ENCODE measurements at places on chromosomes 16 and 17. TPM values are rescaled to one million over a fixed set of nuclear protein-coding genes. Genes with fewer than 3 reads are reported as not detected.

DNA sequence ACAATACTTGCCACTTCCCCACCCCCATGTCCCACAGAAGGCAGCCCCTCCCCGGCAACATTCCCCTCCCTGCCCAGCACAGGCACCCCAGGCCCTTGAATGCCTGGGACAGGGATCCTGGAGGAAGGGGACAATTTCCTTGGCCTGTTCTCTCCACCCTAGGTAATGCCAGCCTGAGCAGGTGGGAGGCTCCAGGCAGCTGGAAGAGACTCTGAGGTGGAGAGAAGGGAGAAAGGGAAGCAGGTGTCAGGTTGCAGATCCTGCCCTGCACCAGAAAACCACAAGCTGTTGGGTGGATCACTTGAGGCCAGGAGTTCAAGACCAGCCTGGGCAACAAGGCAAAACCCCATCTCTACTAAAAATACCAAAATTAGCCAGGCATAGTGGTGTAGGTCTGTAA lies 8.9 kb downstream of the MPP2 start:
- no peak for DNase-seq

Gene HSD17B2
- not detected for total RNA-seq

GRCh38 chr16:58197314-58198012 lies 443 bp downstream of the CSNK2A2 start:
- DNase-seq: no peak

DNA sequence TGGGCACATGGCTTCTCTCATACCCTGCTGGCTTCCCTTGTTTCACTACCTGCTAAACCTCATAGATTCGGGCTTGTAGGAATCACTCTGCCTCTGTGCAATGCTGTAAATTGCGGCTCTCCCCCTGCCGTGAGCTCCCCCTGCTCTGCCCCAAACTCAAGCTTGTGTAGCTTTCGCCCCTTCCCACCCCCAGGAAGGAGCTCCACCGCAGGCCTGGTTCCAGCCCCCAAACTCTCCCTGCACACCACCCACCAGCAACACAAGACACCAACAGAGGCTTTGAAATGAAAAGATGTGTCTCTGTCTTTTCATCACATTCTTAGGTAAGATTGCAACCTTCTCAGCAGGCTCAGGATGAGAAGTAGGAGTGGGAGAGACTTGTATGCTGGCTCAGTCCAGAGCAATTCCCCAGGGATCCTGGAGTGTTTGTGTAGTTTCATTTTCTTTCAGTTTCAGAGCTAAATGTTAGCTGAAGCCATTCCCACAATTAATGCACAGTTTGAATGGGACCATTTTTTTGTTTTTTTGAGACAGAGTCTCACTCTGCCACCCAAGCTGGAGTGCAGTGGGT lies 14.2 kb downstream of the CX3CL1 start:
- no peak for DNase-seq

Gene TRIM65
- total RNA-seq: 15.1 TPM

Gene TBC1D3D
- not detected for total RNA-seq

DNA sequence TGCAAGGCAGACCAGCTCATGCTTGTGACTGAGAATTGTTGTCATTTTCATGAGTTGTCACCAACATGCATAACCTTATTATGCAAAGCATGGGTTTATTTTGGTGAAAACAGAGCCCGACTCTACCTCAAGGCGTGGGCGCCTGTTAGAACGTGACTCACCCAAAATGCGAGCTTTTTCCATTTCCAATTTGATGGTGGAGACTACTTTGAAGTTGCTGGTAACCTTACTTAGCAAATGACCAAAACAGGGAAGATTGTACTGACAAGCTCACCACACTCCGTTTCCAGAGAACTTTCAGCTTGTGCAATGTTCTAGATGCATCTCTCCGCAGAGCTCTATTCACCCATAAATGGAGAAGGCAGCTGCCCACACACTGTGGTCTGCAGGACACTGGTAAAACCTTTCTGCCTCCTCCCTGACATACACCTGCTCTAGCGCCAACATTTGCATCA lies 284.5 kb downstream of the MAF start:
- no peak for DNase-seq

Gene CIITA
- 104 TPM for total RNA-seq

DNA sequence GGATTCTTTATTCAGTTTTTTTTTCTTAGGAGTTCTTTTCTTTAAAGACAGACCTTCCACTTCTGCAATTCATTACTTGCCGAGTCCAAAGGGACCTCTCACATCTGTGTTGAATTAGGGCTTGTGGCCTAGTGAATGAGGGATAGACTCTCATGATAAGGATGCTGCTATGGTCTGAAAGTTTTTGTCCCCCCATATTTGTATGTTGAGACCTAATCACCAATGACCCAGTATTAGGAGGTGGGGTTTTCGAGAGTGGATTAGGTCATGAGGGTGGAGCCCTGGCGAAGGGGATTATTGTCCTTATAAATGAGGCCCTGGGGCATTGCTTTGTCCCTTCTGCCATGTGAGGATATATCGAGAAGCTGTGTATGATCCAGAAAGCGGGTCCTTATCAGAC lies 9.5 kb downstream of the KRT12 start:
- DNase-seq: no peak

Gene KRT12
- total RNA-seq: not detected

- DNase-seq: peak; percentile 45
Measured at GRCh38 chr16:57527027-57527426, 9.3 kb downstream of the CCDC102A start.

DNA sequence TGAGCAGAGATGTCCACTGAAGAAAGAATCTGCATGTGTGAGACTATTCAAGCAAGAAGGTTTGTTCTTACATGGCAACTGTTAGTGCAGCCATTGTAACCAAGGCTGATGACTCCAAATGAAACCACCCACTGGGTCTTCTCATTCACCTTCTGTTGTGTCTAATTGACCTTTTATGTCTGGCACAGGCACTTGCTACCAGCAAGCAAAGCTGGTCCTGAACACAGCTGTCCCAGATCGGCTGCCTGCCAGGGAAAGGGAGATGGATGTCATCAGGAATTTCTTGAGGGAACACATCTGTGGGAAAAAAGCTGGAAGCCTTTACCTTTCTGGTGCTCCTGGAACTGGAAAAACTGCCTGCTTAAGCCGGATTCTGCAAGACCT lies 3.6 kb downstream of the CDC6 start:
- DNase-seq: no peak

DNA sequence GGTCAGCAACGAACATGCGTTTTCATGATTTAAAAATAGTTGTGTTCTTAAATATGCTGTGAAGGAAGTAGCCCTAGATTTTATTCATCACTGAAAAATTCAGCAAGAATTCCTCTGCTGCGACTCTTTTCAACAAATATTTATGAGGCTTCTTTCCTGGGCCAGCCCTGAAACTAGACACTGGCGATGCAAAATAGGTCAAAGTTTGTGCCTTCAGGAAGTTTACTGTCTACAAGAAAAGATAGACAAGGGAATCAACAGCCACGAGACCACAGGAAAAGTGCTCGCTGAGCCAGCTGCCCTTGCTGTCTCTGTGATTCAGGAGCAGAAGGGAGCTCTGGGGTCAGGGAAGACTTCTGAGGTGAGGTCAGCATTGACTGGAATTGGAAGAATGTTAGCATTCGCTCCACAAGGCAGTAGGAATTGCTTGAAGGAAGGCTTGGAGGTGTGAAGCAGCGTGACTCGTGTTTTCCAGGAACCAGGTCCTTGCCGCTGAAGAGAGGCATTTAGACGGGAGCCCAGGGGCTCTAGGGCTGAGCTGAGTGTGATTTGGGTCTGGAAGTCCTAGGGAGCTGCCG lies 1.9 kb upstream of the RPL26 start:
- DNase-seq: peak; percentile 52

Gene ZNF385C
- total RNA-seq: not detected

DNA sequence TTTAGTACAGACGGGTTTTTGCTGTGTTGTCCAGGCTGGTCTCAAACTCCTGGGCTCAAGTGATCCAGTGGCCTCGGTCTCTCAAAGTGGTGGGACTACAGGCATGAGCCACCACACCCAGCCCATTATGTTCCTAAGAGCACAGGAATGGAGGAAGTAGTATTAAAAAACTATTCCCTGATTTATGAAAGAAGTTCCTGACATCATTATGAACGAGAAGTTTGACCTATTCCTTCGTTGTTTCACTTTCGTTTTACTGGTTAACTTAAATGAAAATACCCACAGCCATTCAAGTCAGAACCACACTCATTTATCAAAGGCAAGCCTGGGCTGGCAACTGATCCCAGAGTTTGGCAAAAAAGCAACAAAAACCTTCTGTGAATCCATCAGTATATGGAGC lies 13.5 kb upstream of the CBX4 start:
- DNase-seq: no peak

Gene CES4A
- total RNA-seq: 5.5 TPM

Gene SMPD3
- 1.1 TPM for total RNA-seq

GRCh38 chr16:50735629-50736122 lies 6.2 kb upstream of the CYLD start:
- no peak for DNase-seq

DNA sequence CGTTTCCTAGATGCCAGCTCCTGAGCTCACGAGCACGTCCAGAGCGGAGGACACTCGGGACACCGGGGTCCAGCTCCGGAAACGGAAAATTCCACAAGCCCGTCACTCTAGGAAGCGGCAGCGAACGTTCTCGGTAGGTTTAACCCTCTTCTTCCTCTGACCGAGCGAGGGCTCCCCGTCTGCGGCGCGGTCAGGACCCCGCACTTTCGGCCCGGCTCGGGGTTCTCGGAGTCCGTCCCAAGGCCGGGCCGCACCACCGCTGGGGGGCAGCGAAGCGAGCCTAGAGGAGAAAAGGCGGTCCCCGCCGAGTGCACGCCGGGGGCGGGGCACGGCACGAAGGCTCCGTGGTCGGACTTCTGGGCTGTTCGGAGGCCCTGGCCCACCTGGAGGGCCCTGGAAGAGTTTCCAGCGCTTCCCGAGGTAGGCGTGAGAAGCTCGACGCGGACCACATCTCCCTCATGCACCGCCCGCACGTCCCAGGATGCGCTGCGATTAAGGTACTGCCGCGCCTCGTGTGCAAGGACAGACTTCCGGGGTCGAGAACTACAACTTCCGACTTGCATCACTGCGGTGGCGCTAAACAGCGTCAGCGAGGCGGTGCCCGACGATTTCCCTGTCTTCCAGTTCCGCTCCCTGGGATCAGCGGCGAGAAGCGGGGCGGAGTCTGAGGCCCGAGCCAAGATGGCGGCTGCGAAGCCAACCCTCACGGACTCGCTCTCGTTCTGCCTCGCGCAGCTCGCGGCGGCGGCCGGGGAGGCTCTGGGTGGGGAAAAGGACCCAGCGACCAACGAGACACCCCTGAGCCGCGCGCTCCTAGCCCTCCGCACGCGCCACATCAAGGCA lies at the start of gene ARMC5:
TSS of gene ARMC5 (plus strand) at position 658 of the 843 bp plus-strand sequence. CDS start at position 682, 24 bp downstream.
- DNase-seq: peak; percentile 99

Gene CA7
- not detected for total RNA-seq

DNA sequence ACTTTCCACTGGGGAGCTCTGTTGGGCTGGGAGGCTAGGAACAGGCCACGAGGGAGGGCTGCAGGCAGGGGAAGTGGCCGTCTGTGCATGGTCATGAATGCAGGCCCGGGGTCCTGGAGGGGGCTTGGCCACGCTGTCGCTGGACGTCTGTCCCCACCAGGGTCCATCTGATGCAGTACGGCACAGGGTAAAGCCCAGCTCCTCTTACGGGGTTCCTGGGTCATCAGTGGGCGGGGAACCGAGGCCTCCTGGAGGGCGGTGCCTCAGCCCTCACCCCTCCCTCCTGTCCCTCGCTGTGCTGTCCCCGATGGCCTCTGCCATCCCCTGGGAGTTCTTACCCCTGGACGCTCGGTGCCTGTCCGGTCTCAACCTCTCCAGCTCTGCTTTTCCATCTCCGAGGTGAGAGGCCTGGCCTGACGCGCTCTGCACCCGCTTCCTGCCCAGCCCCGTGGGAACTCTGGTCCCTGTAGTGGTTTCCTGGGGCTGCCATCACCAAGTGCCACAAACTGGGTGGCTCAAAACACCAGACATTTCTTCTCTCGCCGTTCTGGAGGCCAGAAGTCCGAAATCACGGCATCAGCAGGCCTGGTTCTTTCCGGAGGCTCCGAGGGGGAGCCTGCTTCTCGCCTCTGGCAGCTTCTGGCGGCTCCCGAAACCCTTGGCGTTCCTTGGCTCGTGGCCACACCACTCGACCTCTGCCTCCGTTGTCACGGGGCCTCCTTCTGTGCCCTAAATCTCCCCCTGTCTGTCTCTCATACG lies 182.8 kb downstream of the SEC14L1 start:
- peak; percentile 86 for DNase-seq

- DNase-seq: no peak
Measured at GRCh38 chr17:7460850-7461660, 16.2 kb downstream of the CHRNB1 start.

- DNase-seq: peak; percentile 41
Measured at GRCh38 chr17:3527896-3528295, 29.7 kb downstream of the TRPV3 start.

Gene SSTR5
- total RNA-seq: 0.26 TPM

Data from aorta (tissue), 5 donors.